HT1080 (cell line): ENCODE measurements at places on chromosomes 16 and 17. TPM values are rescaled to one million over a fixed set of nuclear protein-coding genes. Genes with fewer than 3 reads are reported as not detected.

DNA sequence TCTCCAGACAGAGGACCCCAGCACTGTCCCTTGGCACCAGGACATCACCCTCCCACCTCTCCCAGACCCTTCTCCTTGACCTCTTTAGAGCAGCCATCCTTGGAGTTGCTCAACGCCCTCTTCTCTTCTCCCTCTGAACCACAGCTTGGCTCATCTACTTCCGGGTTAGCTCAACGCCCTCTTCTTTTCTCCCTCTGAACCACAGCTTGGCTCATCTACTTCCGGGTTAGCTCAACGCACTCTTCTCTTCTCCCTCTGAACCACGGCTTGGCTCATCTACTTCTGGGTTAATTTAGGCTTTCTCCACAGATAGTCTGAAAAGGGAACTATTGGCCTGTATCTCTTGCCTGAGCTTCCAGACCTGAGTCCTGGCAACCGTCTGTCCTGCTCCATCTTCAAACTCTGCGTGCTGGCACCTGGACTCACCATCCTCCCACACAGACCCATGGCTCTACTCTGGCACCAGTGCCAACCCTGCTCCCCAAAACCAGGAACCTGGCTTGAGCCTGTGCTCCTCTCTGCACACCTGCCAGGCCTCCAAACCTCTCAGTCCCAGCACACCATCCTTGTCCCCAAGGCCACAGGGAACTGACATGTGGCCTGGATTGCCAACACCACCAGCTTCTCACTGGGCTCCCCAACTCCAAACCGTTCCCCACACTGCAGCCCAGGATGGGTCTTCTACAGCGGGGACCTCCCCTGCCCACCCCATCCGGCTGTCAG, 25.3 kb upstream of the FAAP100 start:
- DNase-seq, result peak; percentile 63

DNA sequence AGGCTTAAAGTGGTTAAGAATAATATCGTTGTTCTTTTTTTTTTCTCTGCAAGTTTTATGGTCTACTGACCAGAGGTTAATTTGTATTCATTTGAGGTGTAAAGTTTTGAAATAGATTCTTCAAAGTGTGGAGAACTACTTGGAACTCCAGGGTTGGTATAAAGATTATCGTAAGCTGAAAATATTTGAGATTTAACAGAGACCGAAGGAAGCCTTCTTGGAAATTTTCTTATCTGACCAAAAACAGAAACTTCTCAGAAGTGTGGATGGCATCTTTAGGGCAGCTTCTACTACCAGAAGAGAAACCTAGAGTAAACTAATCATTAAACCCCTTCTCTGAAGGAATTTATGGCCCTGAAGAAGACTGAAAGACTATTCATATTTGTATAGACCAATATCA, 206.8 kb upstream of the MON1B start:
- DNase-seq, result no peak

GRCh38 chr16:81440888-81441761, 3.5 kb upstream of the CMIP start:
- no peak for DNase-seq

GRCh38 chr16:26692658-26693057, 374.1 kb upstream of the C16orf82 start:
- no peak for DNase-seq

GRCh38 chr17:6542577-6542976, 13.8 kb downstream of the PITPNM3 start:
- DNase-seq, result no peak

- peak; percentile 5 for DNase-seq
Observed at GRCh38 chr17:73998653-73999645, 204.5 kb upstream of the RPL38 start.

PRR15L gene
- total RNA-seq, result not detected in 2 replicates

GRCh38 chr17:2283302-2283701, 20.3 kb downstream of the SMG6 start:
- DNase-seq, result no peak
